NCI-H2171 treated with DMSO at 0.1 percent for 48 hours (cell line): ENCODE measurements at places on chromosomes 2 and 18.

DNA sequence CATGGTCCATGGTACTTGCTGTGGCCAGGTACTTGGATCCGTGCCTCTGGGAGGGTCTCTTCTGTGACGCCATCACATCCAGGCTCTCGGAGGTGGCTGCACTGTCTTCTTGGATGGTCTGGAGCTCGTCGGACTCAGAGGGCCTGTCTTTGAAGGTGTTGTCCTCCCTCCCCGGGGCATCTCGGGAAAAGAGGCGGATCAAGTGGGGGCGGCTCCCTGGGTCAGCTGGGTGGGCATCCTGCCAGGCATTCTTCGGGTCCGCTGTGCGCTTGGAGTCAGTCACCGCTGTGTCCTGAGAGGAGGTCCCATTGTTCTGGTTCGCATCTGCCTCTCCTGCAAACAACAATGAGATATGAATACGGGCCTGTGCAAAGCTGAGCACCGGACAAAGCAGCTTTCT, 115.6 kb downstream of the MBP start:
- no peak for DNase-seq

- DNase-seq = no peak
These were observed 188.4 kb upstream of the GYPC start for GRCh38 chr2:126467367-126468054.

- peak; percentile 35 for DNase-seq
These were observed 33.6 kb upstream of the AP1S3 start for GRCh38 chr2:223870840-223871611.

DNA sequence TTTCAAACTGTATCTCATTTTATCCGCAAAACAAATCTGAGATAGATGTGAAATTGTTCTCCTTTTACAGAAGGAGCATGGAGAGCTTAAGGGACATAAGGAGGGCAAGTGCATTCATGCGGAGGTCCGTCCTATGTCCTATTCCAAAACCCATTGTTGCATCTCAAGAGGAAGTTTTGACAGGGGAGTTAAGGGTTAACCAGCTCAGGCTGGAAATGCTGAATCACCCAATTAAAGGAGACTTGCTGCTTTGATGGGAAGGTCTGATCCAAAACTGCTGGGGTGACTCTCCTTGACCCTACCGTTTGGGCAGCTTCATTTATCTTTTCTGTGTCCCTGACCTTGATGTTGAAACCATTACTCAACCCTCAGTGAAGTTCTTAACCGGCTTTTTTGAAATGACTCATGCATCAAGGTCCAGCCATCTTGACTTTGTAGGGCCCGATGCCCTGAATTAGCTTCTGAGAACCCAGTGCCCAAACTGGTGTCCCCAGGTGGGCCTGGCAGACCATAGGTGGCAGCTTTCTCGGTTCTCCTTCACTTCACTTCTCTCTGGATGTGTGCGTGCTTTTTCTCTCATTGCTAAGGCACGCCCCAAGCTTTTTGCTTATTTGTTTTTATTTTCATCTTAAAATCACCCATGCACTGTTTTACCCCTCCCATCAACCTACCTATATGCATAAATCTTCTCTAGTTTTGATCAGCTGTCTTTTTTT, 15.9 kb upstream of the TXNDC2 start:
- DNase-seq = no peak

DNA sequence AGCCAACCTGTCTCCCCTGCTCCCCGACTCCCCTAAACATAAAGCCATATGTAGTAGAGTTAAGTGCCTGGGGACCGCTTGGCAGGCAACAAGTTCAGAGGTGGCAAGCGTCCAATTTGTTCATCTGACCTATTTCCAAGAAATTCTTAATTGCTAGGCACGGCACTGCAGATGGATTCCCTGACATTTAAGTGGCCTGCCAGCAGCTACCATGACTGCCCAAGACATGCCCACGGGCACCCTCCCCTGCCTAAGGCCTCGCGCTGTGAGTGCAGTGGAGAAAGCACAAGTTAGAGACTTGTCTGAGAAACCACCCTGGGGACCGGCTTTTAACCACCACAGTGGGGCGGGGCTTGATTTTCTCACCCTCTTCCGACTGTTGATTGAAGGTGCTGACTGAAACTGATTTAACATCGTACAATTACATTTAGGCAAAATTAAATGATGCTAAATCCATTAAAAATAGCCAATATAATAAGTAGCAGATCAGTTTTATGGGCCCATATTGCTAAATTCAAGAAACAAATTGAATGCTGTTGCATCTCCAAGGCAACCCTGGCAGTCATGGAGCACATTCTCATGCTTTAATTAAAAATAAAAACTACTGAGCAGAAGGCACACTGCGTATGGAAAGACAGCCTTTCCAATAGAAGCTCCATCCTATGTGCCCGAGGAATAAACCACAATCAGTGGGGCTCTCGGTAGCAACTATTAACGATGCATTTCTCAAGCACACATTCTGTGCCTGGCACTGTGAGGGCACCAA, 163.6 kb upstream of the ACAA2 start:
- DNase-seq = peak; percentile 94

DNA sequence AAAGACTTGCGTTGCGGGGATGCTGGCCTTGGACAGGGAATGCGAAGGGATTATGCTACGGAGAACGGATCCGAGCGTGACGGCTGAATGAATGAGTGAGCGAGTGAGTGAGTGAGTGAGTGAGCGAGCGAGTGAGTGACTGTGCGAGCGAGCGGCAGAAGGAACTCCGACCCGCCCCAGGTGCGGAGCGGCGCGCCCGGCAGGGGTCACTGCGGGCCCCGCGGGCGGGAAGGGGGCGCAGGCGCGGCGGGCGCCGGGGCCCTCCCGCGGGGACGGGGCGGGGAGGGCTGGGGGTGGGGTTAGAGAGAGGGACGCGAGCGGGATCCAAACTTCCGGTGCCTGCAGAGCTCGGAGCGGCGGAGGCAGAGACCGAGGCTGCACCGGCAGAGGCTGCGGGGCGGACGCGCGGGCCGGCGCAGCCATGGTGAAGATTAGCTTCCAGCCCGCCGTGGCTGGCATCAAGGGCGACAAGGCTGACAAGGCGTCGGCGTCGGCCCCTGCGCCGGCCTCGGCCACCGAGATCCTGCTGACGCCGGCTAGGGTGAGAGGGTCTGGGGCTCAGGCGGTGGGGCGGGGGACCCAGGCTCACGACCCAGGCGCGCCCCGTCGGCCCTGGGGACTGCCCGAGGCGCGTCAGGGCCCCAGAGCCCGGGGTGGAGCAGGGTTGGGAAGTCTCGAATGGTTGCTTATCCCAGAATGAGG, at the start of gene ITM2C:
ITM2C (plus strand) TSS at position 338 of the 702 bp plus-strand sequence; CDS start at position 422, 84 bp downstream.
- DNase-seq = peak; percentile 49

DNA sequence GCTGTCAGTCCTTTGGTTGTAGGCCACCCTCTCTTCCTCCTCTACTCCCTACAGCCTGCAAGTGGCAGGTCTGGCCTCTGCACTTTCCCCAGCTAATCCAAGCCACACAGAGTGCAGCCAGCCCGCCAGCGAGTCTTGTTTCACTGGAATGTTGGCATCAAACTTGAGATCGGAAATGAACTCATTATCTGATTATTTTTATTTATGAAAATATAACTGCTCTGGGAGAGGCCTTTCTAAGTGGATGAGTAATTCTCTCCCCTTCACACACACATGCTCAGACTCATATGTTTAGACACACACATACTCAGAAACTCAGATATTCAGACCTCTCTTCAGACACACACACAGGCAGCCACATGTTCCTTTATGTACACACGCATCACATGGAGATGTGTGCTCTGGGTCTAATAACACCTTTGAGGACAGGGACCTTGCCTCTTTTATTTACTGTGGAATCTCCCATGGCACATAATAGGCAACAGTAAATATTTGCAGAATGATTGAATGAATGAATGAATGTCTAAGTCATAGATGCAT, 151.3 kb downstream of the ZFP36L2 start:
- DNase-seq = no peak

DNA sequence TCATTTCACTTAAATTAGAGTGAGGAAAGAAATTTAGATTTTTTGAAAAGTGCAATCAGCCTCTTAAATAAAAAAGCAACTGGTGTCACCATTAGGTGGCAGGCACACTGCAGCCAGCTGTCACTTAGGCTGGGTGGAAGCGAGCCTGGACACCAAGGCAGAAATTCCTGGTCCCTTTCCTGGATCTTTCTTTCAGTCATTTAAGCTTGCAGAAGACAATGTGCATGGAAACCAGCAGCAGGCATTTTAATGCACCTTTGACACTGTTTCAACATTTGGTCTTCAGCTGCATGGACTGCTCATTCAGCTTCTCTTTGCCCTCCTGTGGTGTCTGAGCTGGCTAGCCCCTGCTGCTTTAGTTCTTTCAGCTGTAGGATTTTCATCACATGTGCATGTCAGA, 61.0 kb downstream of the AQP4 start:
- DNase-seq = peak; percentile 22

GRCh38 chr2:2096803-2097464, 234.1 kb downstream of the MYT1L start:
- no peak for DNase-seq

GRCh38 chr2:3054066-3054465, 323.6 kb downstream of the EIPR1 start:
- no peak for DNase-seq

GRCh38 chr2:197088694-197089093, 162.2 kb upstream of the PGAP1 start:
- DNase-seq = peak; percentile 7

DNA sequence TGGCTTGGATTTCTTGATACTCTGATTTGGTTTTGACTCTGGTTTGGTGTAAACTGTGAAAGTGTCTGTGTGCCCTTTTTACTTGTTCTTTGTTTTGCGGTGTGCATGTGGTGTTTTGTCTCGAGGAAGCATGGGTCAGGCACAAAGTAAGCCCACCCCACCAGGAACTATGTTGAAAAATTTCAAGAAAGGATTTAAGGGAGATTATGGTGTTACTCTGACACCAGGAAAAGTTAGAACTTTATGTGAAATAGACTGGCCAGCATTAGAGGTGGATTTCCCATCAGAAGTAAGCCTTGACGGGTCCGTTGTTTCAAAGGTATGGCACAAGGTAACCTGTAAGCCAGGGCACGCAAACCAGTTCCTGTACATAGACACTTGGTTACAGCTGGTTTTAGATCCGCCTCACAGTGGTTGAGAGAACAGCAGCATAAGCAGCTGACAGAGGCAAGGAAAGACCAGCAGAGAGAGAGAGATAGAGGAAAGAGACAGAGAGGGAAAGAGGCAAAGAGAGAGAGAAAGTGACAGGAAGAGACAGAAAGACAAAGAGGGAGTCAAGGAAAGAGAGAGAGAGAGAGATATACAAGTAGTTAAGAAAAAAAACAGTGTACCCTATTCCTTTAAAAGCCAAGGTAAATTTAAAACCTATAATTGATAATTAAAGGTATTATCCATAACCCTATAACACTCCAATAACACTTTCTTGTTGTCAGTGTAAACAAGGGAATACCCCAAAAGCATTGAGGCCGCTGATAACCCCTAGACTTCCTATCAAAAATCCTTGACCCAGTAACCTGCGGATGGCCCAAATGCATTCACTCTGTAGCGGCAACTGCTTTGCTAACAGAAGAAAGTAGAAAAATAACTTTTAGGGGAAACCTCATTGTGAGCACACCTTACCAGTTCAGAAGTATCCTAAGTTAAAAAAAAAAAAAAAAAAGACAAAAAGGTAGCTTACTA, 42.6 kb downstream of the TFPI start:
- no peak for DNase-seq

DNA sequence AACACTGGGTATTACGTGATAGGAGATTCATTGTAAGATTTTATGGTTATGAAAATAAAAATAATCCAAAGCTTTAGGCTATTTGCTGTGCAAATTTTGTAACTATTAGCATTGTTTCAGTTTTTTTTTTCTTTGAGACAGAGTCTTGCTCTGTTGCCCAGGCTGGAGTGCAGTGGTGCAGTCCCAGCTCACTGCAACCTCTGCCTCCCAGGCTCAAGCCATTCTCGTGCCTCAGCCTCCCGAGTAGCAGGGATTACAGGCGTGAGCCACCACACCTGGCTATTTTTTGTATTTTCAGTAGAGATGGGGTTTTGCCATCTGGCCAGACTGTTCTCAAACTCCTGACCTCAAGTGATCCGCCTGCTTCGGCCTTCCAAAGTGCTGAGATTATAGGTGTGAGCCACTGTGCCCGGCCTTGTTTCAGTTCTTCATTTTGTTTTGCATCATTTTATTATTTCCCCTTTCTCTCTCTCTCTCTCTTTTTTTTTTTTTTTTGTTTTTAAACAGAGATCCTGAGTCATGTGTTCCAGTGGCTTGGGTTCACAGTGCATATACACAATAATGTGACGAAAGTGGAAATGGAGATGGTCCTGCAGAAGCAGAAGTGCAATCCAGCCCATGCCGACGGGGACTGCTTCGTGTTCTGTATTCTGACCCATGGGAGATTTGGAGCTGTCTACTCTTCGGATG, 25.8 kb downstream of the CASP10 start:
- DNase-seq = no peak

- no peak for DNase-seq
These were observed 18.6 kb upstream of the KLF7 start for GRCh38 chr2:207184348-207184747.

DNA sequence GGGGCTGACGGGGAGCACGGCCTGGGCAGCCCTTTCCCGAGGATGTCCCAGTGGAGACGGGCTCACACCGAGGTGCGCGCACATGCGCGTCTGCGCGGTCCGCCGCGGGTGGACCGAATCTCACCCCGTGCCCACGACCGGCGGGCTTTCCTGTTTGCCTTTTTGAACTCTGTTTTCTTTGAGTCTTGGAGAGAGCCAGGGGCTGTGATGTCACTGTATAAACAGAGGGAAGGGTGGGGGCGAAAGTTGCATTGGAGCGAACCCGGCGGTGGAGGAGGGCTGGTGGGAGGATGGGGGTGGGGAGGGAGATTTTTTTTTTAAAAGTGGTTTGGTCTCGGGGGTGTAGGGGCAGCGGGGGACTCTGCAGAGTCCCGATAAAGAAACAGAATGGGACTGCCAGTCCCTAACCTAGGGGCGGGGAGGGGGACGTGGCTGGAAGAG, 141.2 kb upstream of the CTAGE1 start:
- DNase-seq = no peak

- DNase-seq = no peak
These were observed 47.9 kb downstream of the BOLA3 start for GRCh38 chr2:74099835-74100234.

GRCh38 chr18:55421308-55421614, 166.7 kb downstream of the TCF4 start:
- DNase-seq = no peak

DNA sequence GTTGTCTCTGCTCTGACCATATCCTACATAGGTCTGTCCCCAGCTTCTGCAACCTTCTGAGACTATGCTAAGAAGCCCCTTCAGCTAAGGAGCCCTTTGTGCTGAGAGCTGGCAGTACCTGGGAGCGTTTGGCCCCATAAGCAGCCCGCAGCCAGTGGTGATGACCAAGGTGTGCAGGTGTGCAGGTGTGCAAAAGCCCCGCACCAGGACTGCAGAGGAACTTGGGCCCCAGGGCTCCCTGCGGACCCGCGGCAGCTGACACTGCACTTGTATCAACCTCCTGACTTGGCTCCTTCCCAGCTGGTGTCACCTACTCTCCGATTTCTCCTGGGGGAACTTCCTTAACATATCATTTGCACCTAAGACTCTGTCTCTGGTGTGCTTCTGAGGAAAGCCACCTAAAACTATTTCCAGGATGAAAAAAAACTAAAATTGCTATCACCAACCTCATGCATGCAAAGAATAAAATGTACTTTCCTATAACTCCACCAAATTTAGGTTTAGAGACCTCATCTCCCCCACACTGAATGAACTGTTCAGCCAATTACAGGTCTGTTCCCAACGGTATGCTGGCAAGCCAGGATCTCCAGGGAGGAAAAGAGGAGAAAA, 16.1 kb upstream of the GNAL start:
- DNase-seq = peak; percentile 45

GRCh38 chr18:30991397-30991796, 51.1 kb downstream of the DSC3 start:
- DNase-seq = no peak
